ENCODE measurements at places on chromosomes 1 and 21.
A peak's percentile ranks its signal among the peaks of the same experiment; 100 is the strongest.

DNA sequence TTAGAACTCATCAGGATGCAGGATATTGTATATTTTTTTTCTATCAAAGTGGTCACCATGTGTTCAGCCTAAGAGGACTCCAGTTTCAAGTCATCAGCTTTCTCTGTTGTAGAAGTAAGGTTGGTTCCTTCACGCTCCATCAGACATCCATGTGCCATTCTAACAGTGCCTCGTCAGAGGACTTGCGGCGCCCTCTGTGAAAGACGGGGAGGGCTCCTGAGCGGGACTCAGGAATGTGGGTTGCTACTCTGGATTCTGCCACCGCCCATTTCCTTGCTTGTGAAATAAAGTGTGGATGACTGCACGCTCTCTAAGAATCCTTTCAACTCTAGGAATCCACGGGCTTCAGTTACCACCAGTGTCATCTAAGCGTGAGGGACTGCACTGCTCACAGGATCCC, 593.5 kb downstream of the KIF26B start:
- DNase-seq: no peak

GRCh38 chr1:196142111-196142640, 466.1 kb downstream of the KCNT2 start:
- no peak for DNase-seq

GRCh38 chr21:45297869-45298268, 10.2 kb upstream of the POFUT2 start:
- DNase-seq: no peak

DNA sequence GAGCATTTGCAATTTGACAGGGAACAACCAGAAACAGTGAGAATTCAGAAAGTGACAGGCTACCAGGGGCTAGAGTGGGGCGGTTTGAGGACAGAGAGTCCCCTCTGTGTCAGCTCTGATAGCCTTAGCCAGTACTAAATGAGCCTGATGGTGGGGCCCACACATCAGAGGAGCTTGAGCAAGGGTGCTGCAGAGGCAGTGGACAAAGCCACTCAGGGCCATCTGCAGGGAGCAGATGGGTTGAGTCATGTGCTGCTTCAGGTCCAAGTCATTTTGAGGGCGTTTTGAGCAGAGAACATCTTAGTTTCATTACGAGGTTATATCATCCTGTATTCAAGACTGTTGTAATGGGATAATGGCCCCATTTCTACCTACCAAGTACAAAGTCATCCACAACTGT, 7.7 kb downstream of the LRRC52 start:
- DNase-seq: no peak

DNA sequence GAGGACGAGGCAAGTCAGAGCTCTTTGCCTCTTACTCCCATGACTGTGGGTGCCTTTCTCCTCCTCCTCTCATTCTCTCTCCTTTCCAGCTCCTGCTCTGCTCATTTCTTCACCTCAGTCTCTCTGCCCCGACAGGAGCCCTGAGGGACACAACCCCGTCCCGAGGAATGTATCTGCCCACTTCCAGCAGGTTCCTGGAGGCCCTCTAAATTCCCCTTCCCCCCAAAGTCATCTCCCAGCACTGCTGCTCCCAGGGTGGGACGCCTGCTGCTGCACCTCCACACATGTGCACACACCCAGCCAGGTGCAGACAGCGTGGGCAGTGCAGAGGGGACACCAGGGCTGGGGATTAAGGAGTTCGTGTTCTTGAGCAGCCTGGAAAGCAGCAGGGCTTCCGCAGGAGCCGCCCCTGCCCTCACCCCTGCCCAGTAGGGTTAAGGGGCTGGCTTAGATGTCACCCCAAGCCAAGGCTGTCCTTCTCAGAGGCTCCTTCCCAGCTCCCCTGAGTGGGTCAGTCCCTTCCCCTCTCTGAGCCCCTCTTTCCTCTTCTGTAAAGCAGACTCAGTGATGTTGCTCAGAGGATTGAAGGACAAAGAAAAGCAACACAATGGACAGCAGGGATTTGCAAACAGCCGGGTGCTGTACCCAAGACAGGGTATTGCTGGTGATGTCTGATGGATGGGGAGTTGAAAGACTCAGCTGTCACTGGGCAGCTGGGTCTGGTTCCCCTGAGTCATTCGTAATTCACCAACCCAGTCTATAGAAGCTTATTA, 346.0 kb downstream of the MATN1 start:
- no peak for DNase-seq

GRCh38 chr1:197868751-197869489, 33.5 kb upstream of the C1orf53 start:
- no peak for DNase-seq

DNA sequence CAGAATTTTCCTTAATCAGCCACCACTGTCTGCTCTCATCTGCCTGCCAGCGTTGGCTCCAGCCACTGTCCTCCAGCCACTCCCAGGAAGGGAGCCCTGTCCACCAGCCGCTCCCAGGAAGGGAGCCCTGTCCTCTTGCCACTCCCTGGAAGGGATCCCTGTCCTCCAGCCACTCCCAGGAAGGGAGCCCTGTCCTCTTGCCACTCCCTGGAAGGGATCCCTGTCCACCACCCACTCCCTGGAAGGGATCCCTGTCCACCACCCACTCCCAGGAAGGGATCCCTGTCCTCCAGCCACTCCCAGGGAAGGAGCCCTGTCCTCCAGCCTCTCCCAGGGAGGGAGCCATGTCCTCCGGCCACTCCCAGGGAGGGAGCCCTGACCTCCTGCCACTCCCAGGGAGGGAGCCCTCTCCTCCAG, 726.5 kb downstream of the PTPRU start:
- no peak for DNase-seq

GRCh38 chr1:156412653-156413321, 43.8 kb downstream of the RHBG start:
- no peak for DNase-seq

- DNase-seq: peak; percentile 79
Measured at GRCh38 chr1:226643611-226644540, 95.2 kb downstream of the ITPKB start.

DNA sequence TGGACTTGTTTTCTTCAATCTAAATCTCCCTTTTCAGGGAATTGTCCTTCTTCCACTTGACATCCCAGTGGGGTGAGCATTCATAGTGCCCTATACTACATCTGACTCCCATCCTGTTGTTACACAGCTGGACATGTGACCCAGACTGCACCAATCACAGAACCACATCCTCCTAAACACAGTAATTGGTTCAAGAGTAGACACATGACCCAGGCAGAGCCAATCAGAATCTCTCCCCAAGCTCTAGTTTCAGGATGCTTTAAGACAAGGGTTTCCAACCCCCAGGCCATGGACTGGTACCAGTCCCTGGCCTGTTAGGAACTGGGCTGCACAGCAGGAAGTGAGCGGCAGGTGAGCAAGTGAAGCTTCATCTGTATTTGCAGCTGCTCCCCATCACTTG, 5.6 kb upstream of the DDOST start:
- DNase-seq: no peak

- DNase-seq: no peak
Measured at GRCh38 chr1:157307491-157307890, 169.3 kb upstream of the ETV3 start.

DNA sequence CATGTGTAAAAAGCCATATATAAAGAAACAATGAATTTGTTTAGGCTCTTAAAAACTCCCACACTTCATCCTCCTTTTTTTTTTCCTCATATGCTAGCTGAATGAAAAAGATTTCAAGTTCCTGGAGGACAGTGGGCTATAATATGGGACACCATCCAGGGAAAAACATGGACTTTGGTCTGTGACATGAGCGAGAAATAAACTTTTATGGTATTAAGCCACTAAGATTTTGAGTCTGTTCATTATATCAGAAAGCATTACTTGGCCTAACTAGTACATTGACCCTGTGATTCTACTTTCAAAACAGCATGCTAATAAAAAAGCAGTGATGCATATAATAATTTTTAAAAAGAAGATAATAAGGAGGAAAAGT, 392.3 kb upstream of the CAMK1G start:
- no peak for DNase-seq

- DNase-seq: no peak
Measured at GRCh38 chr1:150551784-150552127, 2.5 kb downstream of the ADAMTSL4 start.

DNA sequence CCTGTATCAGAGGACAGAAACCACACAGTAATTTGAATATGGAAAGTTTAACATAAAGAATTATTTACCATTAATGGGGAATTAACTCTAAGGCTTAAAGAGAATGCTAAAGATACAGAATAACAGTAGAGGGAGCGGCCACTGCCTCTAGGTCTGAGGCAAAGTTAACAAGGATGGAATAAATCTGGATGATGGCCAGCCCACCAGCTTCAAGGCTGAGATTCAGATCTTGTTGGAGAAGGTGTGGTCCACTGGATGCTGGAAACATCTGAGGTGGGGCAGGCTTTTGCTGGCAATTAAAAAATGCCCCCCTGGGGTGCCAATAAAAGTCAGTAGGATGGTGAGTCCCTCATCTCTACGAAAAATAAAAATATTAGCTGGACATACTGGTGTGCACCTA, 29.4 kb downstream of the ZMYM4 start:
- DNase-seq: no peak

GRCh38 chr1:221824025-221824424, 82.1 kb upstream of the DUSP10 start:
- no peak for DNase-seq

DNA sequence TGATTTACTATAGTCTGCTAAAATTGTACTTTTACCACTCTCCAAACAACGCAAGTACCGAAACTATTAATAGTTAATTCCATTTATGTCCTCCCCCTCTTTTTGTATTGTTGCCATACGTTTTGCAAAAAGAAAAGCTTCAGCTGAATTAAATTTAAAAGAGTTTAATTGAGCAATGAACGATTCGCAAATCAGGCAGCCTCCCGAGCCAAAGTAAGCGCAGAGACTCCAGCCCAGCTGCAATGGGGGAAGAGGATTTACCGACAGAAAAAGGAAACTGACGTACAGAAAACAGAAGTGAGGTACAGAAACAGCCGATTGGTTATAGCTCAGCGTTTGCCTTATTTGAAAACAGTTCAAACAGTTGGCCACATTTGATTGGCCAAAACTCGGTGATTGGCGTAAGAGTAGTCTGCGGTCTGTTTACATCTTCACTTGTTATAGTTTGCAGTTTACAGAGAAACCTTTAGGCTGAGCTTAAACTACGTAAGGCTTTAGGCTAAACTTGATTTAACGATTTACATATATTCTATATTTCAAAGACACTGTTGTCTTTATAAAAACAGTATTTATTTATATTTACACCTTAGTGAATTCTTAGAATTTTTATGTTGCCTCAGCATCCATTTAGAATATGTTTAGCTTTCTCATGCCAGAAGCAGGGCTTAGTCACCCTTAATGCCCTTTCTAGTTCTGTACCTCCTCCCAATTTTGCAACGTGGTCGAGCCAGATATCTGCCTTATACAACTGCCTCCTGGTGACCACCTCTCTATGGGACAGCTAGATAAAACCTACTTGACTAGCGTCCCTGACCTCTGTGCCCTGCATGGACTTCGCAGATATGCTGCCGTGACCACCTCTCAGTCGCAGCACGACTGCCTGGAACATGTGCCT, 23.8 kb downstream of the CR1 start:
- no peak for DNase-seq
